AG10803 (cell line): ENCODE measurements at places on chromosomes 4 and X.

- DNase-seq: peak; percentile 12
These were observed 736 bp downstream of the IDS start for GRCh38 chrX:149504226-149504914.

DNA sequence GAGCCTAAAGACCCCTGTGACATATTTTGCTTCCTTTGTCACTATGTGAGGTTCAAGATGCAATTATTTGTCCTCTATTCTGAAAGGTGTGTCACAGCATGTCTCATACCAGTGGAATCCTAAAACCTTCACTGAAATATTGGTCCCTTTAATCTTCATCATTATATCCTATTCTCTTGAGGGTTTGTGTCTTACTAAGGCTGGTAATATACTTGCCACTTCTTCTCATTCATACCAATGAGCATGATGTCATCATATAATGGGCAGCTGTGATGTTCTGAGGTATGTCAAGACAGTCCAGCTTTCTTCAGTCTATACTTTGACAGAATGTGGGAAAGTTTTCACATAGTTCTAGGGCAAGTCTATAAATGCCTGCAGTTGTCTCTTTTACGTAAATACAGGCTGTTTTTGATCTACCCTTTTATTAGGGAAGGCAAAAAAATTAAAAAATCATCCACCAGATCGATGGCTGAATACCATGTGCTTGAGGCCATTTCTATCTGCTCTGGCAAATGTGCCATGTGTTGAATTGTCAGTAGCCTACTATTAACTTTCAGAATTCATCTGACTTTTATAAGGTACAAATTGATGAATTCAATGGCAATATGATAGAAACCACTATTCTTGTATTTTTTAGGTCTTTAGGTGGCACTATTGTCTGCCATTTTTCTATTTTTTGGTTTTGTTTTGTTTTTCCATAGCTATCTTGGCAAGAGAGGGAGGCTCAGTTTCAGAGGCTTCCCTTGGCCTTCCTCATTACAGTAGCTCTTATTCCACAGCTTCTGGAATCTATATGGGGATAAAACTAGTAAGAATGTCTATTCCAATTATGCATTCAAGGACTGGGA lies 209.0 kb downstream of the PPARGC1A start:
- peak; percentile 30 for DNase-seq

- peak; percentile 67 for DNase-seq
These were observed 14.9 kb downstream of the RPGR start for GRCh38 chrX:38312436-38312835.

GRCh38 chr4:72319601-72320021 lies 249.4 kb downstream of the ADAMTS3 start:
- peak; percentile 82 for DNase-seq

- DNase-seq: no peak
These were observed 31.8 kb upstream of the MAGEB10 start for GRCh38 chrX:27775984-27776383.

GRCh38 chrX:150715184-150715583 lies 22.0 kb downstream of the MTMR1 start:
- DNase-seq: no peak

GRCh38 chr4:183286590-183287308 lies 33.3 kb downstream of the CLDN22 start:
- no peak for DNase-seq

GRCh38 chr4:5133201-5133600 lies 81.9 kb downstream of the STK32B start:
- DNase-seq: no peak

DNA sequence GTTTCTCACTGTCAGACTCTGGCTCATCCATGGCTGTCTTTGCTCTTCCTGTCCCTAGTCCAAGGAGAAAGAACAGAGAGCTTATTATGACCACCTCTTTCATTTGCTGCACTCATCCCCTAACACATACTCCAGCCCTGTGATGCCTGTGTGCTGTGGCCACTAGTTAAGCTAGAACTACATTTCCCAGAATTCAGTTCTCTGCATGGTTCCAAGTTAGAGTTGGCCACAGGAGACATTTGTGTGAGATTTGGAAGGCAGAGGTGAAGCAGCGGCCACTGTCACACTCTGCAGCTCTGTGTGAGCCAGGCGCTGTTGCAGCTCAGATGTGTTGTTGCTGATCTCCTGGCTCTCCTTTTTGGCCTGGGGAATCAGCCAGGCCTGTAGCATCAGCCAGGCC lies 188.2 kb upstream of the ATP6AP2 start:
- no peak for DNase-seq

DNA sequence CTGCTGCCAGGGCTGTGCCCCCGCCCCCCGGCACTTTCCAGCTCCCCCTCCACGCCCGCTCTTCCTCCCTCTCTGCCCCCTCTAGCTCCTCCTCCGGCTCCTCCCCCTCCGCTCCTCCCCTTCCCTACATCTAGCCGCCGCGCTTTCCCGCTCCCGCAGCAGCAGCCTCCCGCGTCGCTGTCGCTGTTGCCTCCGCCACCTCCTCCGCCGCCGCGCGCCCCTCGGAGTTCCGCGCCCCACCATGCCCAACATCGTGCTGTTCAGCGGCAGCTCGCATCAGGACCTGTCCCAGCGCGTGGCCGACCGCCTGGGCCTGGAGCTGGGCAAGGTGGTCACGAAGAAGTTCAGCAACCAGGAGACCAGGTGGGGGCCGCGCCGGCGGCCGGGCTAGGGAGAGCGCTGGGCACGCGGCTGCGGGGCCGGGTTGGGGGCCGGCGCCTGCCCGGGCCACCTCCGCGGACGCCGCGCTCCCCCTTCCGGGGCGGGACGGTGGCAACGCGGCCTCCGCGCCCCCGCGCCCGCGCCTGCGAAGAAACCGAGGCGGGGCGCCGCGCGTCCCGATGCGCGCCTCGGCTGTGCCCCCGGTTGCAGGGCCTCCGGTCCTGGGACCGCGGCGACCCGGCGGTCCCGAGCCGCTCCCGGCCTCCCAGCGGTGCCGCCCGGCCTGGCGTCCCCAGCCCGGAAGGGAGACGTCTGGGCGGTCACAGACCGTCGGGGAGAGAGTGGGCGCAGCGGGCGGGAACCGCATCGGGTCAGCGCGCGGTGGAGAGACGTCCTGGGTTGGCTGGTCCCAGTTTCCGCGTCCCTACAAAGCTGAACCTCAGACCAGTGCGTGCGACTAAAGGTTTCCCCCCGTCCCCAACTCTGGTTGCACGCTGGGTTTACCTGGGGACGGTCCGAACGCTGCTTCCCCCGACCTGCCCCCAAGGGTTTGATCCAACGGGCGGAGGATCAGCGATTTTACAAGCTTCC lies at the start of gene PRPS2:
TSS of gene PRPS2 (plus strand) at position 156 of the 972 bp plus-strand sequence. CDS start at position 242, 86 bp downstream.
- peak; percentile 25 for DNase-seq

DNA sequence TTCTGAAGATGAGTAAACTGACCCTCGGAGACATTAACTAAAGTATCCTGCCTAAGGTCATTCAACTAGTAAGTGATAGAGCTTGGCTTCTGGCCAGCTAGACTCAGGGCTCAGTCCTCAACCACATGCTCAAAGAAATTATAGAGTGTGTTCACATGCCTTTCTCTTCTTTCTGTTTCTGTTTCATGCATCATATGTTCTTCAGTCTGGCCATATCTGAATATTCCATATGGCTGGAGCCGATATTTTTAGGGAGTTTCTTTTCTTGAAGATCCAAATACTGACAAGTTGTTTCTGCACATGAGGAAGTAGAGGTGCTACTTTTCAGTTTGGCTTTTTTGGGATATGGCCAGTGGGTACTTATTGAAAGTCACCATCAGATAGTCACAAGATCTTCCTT lies 44.9 kb downstream of the MMRN1 start:
- no peak for DNase-seq
